ENCODE measurements at places on chromosomes 1 and 21. TPM values are rescaled to one million over a fixed set of nuclear protein-coding genes. Genes with fewer than 3 reads are reported as not detected.

MFAP2 gene
- total RNA-seq: not detected

PDE4B gene
- 46.7 TPM for total RNA-seq

NBPF10 gene
- 2.9 TPM for total RNA-seq

KTI12 gene
- 23.5 TPM for total RNA-seq

Measured in naive thymus-derived CD4-positive, alpha-beta T cell (primary cell).